ENCODE measurements at places on chromosomes 3 and 15.

GRCh38 chr3:110067527-110067926 lies 730.2 kb upstream of the DPPA4 start:
- DNase-seq = no peak

- no peak for DNase-seq
These were observed 11.2 kb downstream of the EBLN2 start for GRCh38 chr3:73072634-73073033.

GRCh38 chr15:73910522-73911303 lies 15.5 kb upstream of the LOXL1 start:
- DNase-seq = no peak

GRCh38 chr3:50242851-50243542 lies 7.0 kb downstream of the GNAI2 start:
- peak; percentile 58 for DNase-seq

GRCh38 chr3:117054556-117054955 lies 345.0 kb downstream of the TUSC7 start:
- DNase-seq = no peak

DNA sequence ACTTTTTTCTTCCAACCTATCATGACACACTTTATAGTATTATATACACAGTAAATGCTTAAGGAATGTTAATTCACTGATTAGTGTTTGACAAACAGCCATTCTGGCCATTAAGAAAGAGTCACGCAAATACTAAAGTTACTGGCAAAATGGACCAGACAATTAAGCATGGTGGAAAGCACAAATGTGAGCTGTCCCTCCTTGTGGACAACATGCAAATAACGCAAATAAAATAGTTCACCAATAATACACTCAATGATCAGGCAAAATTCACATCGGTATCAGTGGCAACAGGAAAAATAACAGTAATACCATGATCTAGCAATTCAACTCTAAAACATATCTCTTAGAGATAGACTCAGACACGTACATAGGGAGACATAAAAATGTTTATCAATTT lies 71.7 kb downstream of the NEDD4 start:
- DNase-seq = no peak

GRCh38 chr15:28888900-28889299 lies 3.1 kb downstream of the APBA2 start:
- no peak for DNase-seq

- no peak for DNase-seq
These were observed 32.1 kb upstream of the ALPK3 start for GRCh38 chr15:84785053-84785452.

DNA sequence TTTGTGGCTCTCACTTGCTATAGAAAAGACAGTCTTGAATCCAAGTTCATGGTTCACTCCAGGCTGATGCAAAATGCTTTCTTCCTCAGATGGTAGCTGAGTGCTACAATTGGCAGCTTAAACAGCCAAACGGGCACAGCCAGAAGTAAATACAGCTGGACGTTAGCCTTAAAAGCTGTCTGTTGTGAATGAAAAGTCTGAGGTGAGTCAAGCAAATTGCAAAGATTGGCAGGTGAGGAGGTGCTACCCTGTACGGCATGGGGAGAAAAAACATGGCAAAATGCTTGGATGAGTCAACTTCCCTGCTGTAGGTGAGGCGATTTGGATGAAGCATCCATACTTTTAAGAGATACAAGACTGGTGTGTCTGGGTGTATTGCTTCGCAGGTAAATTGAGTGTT lies 40.5 kb downstream of the IL5RA start:
- no peak for DNase-seq

DNA sequence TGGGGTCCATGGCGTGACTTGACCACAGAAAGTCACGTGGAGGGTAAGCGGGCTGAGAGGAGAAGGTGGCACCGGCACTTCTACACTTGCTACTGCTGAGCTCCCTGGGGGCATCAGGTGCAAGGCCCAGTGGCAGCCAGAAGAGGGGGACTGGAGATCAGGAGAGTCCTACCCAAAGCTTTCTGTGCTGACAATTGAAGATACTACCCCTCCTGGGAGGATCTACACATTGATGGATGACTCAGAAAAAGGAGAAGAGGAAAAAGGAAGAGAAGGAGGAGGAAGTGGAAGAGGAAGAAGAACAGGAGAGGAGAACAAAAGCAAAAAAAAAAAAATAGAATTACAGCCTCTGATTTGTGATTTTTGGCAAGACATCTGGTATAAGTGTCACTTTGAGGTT lies 41.2 kb downstream of the MYO5C start:
- no peak for DNase-seq

DNA sequence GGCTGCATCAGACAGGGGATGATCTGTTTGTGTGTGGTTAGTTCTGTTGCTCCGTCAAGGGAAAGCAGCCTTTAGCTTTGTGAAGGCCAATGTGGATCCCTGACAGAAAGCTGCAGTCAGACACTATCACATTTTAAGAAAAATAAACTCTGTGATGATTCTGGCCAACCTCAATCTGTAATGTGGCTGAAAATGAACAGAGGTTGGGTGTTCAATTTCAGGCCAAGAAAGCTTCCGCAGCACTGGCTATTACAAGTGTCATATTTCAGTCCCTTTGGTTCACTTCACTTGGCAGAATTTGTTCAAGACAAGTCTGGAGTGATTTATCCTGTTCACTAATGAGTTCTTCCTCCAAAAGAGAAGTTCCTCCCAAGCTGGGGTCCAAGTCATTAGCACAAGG lies 571.8 kb upstream of the IL12A start:
- peak; percentile 91 for DNase-seq

DNA sequence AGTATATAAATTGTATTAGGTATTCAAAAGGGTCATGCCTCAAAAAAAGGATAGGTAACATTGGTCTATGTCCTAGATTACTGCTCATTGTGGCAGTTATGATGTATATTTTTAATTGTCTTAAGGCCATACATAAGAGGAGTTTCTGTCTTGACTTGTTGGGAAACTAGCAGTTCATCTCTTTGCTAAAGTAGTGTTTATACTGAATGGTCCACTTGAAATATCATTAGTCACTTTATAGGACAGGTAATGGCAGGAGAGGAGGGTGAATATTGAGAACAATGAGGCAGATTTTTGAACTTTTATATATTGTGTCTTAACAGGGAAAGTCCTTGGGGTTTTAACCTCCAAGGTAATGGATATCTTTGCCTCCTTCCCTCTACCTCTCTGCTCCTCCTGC lies 58.4 kb downstream of the TP63 start:
- no peak for DNase-seq

DNA sequence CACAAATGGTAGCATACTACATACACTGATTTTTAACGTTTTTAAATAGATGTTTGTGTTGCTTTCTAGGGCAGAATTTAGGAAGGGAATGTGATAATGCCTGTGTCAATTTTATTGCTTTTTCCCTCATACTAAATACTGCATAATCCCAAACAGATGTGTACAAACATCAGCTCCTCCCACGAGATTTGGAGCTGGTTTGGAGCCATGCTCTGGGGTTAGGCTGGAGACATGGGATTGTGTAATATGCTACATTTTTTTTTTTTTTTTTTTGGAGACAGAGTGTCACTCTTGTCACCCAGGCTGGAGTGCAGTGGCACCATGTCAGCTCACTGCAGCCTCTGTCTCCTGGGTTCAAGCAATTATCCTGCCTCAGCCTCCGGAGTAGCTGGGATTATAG lies 80.1 kb downstream of the EBLN2 start:
- DNase-seq = no peak

DNA sequence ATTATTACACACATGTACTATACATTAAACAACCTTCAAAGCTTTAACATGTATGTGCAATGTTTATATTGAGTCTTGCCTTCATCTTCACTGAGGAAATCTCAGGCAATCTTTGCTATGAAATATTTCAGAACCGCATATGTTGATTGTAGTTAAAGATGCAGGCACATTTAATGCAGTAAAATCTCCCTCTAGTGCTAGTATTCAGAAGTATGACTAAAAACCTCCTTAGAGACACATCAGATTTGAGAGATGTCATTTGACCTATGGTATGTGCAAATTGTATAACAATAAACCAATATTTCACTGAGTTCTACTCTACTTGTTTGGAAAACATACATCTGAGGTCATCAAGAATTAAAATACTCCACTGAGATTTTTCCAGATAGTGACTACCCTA lies 123.8 kb upstream of the C15orf61 start:
- no peak for DNase-seq

- DNase-seq = no peak
These were observed 560.8 kb upstream of the RGMA start for GRCh38 chr15:93649691-93650235.

- peak; percentile 93 for DNase-seq
These were observed 62.0 kb upstream of the ACP3 start for GRCh38 chr3:132255041-132255745.

DNA sequence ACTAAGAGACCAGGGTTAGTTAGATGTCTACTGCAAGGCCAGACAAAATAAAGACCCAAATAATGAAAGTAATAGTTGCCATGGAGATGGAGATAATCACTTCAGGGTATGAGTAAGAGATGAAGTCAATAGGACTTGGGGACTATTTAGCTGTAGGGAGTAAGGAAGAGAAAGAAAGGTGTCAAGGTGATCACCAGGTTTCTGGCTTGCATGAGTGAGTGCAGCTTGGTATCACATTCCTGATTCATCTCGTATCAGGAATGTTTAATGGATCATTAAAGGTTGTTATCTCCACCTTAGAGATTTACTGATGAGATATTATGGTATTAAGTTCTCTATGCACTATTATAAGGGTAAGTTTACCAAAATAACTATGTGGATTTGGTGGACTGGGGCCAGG lies 357.4 kb upstream of the ATP11B start:
- DNase-seq = no peak

GRCh38 chr3:183880121-183880520 lies 4.6 kb downstream of the PARL start:
- DNase-seq = no peak
